ENCODE measurements at places on chromosomes 12 and 14.

DNA sequence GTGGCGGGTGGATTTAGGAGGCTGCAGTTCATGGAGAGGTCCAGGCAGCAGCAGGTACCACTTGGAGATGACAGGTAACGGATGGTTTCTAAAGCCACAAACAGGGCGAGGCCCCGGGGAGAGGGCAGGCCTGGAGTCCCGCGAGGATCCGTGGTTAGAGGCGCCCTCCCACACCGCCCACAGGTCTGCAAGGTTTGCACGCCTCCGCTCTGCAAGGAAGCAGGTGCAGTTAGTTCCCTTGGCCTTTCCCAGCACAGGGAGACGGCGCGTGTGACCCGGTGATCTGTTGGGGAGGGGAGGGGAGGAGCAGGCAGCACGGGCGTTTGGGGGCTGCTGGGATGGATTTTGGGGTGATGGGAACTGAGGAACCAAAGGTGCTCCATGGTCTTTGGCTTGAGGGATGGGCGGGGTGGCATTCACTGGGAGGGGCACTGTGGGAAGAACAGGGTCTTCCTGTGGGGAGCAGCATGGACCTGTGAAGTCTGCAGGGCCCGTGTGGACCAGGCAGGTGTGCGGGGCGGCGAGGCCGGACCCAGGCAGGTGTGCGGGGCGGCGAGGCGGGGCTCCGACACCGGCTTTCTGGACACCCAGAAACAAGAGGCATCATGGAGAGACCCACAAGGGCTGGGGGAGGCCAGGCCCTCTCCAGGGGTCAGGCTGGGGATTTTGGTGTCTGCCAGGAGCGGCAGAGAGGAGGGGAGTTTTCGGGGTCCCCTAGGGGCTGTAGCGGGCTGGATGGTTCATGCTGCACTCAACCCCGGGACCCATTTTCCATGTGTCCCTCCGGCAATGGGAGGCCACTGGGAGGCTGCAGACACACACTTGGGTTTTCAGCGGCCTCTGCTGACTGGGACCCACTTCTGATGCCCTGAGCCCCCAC lies 29.1 kb downstream of the NOC4L start:
- DNase-seq: no peak

GRCh38 chr12:99997806-99998205 lies 13.1 kb upstream of the ANKS1B start:
- DNase-seq: no peak

DNA sequence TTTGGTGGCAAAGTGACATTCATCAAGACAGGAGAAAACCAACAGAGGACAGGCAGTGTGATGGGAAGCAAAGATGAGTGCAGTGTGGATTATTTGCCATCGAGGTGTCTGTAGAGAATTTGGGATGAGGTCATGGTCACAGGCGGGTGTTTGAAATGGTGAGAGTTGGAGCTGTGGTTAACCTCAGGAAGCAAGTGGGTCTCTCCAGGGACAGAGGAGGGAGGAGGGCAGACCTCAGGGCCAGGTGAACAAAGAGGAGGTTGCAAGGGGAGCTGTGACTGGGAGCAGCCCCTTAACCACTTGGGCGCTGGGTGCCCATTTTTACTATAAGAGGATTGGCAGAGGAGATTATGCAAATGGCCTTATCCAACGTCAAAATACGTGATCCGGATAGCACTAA lies 7.0 kb downstream of the FZD10 start:
- no peak for DNase-seq

- peak; percentile 67 for DNase-seq
Observed at GRCh38 chr12:726281-727140, 25.9 kb upstream of the WNK1 start.

DNA sequence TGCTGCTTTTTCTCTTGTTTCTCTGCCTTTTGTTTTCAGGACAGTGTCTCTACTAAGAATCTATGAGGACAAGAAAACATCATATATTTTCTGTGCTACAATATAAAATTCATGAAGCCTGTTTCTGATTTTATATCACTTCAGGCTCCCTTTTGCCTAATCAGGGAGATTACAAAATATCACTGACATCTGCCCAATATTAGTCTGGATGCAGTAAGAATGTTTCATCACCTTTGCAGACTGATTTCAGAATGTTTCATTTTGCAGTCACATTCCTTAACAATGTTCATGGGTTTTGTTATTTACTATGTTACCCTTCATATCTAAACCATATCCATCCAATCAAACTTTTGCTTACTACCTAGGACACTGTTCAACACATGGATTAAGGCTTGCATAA lies 491 bp upstream of the CLEC6A start:
- no peak for DNase-seq

- no peak for DNase-seq
Observed at GRCh38 chr14:67733616-67734015, 31.9 kb downstream of the RDH12 start.

DNA sequence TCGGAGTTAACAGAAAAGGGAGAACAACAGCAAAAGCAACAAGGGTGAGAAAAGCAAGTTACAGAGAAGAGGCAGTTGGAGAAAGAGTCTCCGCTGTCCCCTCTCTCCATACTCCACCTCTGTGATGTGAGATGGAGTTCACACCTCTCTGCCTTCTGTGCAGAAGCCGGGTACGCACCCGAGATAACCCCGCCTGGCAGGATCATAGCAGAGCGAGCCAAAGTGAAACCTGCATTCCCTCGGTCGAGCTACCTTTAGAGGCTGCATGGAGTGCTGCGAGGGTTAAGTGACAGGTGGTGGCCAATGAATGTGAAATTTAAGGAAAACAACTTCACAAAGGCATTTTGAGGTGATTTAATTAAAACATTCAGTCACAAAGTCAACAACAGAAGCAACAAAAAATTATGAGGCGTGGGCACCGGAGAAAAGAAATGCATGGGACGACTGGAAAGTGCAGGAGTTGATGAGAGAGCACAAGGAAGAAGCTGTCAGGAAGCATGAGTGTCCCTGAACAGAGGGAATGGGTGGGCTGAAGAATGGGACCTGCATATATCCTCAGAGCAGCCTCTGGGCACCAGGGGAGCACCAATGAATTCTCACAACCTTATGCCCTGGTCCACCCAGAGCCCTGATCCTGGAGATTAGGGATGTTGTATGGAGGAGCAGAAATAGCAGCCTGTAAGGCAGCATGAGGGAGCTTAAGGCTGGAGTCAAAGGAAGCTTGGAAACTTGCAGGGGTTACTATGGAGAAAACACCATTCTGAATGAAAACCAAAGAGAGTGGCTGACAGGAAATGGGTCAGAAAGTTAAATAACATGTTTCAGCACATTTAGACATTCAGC lies 208.3 kb downstream of the EMP1 start:
- DNase-seq: no peak

GRCh38 chr12:68121143-68121542 lies 38.4 kb downstream of the IFNG start:
- DNase-seq: no peak

DNA sequence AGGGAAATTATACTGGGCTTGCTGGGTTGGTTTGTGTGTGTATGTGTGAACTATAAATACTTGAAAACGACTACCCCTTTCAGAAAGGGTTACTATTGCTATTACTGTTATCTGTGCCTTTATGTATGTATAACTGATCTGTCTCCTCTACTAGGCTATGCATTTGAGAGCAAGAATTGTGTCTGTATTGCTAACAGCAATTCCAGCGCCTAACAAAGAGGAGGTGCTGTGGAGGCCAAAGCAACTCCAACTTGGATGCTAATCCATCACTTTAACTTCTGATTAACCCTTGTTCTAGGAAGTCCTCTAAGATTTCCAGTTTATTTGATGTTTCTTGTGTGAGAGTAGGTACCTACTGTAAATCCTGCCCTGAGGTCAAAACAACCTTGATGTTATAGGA lies 313.9 kb downstream of the PCNX1 start:
- DNase-seq: no peak

DNA sequence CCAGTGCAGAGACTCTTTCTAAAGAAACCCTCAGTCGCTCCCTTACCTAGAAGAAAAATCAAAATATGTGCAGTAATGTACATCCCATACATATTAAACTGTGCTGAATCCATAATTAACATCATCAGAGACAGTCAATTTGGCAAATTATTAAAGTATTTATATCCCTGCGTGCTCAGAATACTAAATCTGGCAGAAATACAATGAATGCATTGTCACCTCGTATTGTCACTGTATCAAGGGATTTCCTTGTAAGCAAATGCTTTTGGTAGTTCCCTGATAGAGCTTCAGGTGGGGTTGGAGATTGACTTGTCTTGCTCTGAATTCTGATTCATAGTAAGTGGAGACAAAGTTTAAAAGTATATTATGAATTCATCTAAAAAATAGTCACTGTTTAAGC lies 319.1 kb downstream of the PPFIA2 start:
- DNase-seq: no peak

DNA sequence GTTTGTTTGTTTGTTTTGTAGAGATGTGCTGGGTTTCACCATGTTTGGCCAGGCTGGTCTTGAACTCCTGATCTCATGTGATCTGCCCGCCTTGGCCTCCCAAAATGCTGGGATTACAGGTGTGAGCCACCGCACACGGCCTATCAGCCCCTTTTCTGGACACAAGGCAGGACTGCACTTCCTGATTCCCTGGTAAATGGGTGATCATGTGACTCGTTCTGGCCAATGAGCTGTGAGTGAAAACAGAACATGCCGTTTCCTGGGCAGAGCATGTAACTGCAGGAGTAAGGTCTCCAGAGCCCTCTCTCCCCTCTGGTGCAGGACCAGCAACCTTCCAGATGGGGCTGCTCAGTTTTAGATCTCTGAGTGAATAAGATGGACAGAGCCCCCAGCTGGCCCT lies 92.7 kb downstream of the ITPK1 start:
- no peak for DNase-seq

GRCh38 chr12:27808841-27809240 lies 28.8 kb upstream of the MANSC4 start:
- DNase-seq: no peak

Measured in fibroblast of lung (primary cell).